Activated T-helper 1 cell treated with anti-CD3 and anti-CD28 coated beads, Interleukin-12 subunit alpha, Interleukin-12 subunit beta, Interleukin-2, Interleukin-4 antibody, amounts not matched to agents 30 ng/mL and 10 ng/mL and 1 ng/mL, durations not matched to agents 14 hours and 24 hours and 36 hours (primary cell): ENCODE measurements at places on chromosomes 3 and 15.
A peak's percentile ranks its signal among the peaks of the same experiment; 100 is the strongest.

DNA sequence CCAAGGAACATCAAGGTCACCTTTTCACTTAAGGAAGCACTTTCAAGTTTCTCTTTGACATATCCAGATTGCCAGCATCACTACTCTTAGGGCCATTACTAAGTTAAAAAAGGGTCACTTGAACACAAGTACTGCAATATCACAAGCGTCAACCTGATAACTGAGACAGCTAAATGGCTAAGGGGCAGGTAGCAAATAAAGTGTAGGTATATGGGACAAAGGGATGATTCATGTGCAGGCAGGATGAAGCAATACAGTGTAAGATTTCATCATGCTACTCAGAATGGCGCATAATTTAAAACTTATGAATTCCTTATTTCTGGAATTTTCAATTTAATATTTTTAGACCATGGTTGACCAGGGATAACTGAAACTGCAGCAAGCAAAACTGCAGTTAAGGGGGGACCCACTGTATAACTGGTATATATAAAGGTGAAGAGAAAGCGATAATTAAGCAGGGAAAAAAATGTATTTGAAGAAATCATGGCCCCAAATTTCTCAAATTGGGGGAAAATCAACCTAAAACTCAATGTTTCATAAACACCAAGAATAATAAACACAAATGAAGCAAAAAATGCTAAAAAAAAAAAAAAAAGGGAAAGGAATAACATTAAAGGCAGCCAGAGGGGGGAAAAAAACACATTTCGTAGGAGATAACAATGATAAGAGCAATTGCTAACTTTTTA is 13.1 kb downstream of the CCR1 start:
- no peak for DNase-seq

- no peak for DNase-seq
Observed at GRCh38 chr3:18419232-18419631, 5.9 kb downstream of the SATB1 start.

DNA sequence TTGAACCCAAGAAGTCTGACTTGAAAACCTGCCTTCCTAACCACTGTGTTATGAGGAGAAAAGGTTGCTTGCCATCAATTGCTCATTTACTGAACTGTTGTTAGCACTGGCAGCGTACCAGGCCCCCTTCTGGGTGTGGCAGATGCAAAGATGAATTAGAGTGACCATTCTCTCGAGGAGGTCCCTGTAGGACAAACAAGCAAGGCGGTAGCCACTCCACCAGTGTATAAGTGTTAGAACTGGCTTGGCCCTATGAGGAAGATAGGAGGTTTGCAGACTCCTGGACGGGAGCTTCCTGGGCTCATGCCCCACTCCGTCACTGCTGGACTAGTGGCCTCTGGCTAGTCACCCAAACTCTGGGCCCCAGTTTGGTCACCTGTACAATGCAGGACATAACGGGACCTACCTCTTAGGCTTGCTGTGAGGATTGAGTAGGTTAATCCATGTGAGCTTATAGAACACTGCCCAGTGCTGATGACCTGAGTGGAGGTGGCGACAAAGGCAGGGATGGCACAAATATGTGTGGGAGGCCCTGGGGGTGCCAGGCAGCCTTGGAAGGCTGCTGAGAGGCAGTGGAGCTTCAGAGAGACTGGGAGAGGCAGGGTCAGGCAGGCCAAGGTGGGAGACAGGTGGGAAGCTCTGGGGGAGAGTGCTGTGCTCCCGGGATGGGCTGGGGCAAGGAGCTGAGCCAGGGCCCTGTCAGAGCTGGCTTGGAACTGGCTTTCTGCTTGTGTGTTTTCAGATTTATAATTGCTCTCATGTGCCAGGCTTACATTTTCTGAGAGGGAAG is 145.9 kb downstream of the DNAJB8 start:
- no peak for DNase-seq

- DNase-seq: peak; percentile 59
Observed at GRCh38 chr3:121431726-121432517, 113.9 kb downstream of the POLQ start.

GRCh38 chr3:10522646-10523303 is 17.4 kb upstream of the ATP2B2 start:
- no peak for DNase-seq

DNA sequence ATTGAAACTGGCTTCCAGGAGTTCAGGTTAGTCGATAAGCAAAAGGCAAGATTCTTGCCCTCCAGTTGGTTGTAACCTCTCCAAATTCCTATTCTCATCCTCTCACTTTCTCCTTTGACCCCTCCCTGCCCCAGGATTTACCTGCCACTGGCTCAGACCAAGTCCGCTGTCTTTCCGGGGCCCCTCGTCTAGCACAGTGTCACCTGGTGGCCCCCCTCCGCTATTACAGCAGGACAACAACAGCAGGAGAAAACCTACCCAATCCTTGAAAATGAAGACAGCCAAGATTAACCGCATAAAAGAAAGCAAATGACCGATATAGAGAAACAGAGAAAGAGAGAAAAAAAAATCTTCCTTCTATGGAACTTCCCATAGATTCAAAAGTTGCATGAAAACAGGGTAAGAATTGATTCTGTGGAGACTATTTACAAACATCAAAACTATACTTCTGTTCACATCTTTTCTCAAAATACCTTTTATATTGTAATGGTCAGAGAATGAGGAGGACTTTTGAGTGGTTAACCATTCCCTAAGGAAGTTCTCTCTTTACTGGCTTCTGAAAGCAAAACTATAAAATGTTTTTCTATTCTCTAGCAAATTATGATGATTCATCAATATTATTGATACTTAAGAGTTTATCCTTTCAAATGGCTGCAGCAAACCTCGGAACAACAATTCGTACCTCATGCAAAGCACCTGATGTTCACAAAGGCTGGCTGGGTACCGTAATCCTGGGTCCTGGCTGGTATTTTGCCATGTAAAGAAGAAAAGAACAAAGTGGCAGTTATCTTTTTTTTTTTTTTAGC is 10.0 kb upstream of the ST8SIA2 start:
- no peak for DNase-seq

DNA sequence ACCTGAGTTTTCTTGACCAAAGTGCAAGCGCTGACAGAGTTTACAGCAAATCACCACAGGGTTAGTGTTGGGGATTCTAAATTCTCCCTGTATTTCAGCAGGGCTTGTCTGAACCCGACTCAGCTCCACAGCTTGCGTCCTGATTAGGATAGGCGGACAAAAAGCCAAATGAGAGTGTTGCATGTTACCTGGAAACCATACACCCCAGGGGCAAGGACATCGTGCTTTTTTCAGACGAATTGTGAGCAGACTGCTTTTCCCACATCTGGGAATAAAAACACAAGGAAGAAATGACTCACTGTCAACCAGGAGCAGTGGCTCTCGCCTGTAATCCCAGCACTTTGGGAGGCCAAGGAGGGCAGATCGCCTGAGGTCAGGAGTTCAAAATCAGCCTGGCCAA is 3.0 kb downstream of the DZIP1L start:
- DNase-seq: no peak

- DNase-seq: peak; percentile 56
Observed at GRCh38 chr3:187798531-187799530, 53.6 kb upstream of the BCL6 start.

DNA sequence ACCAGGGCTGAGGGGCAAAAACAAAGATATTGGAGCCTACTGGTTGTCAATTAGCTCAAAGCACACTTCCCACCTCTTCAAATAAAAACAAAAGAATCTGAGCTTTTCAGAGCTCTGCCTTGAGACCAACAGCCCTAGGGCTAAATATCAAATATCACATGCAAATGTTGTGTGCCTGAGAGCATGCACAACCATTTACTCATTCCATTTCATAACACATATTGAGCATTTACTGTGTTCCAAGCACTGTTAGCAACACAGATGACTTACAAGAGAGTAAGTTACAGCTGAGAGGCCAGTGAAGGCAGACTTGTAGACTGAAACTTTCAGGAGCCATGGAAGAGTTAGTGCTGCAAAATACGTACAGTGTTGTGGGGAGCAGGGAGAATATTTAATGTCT is 222.4 kb downstream of the CPNE4 start:
- DNase-seq: no peak

- DNase-seq: no peak
Observed at GRCh38 chr3:186032321-186032720, 76.6 kb downstream of the ETV5 start.

DNA sequence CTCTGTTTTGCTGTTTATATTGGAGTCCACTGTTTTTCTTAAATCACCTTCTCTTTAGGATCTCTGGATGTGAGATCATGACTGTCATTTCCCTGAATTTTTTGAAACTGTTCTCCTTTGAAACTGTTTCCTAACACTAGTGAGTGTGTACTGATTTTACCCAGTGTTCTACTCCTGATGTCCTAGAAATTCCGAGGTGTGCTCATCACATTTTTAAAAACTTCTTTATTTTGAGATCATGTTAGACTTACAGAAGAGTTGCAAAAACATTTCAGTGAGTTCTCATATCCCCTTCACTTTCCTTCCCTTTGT is 292.6 kb downstream of the NFKBIZ start:
- no peak for DNase-seq

GRCh38 chr3:74003734-74004133 is 379.0 kb upstream of the PDZRN3 start:
- no peak for DNase-seq

GRCh38 chr3:3605226-3605625 is 194.0 kb upstream of the LRRN1 start:
- no peak for DNase-seq

DNA sequence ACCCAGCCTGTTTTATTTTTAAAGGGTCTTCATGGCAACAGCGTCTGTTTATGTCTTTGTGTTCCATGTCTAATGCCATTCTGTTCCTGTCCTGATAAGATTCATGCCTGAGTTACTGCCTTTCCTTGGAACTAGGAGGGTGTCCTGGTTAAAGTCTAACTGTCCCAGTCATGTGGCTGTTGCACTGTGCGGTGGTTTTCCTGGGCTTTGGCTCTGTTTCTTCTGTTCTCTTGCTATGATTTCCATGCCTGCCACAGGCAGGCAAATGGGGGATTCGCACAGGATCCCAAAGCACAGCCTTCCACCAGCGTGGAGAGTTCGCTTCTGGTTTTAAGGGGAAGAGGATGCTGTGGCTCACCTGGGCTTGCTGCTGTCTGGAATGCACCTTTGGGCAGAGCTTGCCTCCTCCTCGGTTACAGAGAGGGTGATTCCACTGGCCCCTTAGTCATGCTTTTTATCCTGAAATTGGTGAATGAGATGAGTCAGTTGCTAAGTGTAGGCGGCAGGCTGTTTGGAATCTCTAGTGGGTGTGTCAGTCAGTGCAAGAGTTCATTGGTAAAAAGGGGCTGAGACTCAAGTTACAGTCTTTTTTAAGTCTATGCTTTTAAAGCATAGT is 86.8 kb downstream of the CCK start:
- no peak for DNase-seq

DNA sequence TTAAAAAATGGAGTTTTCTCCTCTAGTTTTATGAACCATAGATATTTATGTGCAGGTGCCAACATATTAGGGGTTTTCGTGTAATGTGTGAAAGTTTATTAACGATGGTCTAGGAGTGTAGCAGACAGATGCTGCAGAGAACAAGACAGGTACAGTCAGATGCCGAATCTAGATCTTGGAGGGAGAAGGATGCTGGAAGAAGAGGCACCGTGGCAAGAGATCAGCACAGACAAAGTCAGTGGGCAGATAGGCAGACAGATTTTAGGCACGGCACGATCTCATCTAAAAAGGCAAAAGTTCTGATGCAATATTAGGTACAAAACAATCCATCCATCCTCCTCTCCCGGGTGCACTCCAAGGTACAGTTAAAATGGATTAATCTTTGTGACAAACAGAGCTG is 161.6 kb downstream of the TIGIT start:
- DNase-seq: no peak

GRCh38 chr3:41363830-41364523 is 164.7 kb downstream of the CTNNB1 start:
- no peak for DNase-seq

DNA sequence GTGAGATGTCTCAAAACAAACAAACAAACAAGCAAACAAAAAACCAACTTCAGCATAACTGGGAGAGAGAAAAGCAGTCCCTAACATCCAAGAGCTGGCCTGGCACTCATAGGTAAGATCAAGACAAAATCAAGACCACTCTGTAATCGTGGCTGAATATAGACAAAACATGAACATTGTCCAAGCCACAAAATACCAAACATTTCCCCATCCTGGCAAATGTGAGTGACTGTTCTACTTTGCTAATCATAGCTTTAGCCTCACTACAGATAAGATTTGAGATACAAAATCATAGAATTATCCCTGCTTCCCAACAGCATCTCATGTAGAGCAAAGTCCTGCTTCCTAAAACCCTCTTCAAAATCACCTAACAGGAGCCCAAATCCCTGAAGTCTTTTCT is 116.7 kb upstream of the PRTG start:
- DNase-seq: no peak

GRCh38 chr3:129552287-129553050 is 9.5 kb downstream of the H1-8 start:
- DNase-seq: no peak

GRCh38 chr3:89562373-89562772 is 455.0 kb downstream of the EPHA3 start:
- DNase-seq: no peak

DNA sequence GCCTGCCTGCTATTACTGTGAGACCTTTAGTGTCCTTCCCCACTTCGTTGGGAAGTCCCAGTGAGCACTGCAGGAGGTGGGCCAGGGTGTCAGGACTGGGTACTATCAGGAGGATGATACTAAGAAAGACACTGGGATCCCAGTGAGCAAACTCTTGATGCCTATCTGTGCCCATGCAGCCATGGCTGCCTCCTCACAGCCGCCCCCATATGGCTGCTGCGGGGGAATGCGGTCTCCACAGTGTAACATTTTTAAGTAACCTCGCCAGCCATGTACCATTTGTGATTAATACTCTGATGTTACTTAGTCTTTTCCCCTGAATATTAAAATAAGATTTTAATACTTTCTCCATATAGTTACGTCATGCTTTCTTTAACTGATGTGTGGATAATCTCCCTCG is 312.2 kb downstream of the RYR3 start:
- DNase-seq: no peak

GRCh38 chr15:70314018-70314354 is 216.3 kb upstream of the TLE3 start:
- DNase-seq: no peak

DNA sequence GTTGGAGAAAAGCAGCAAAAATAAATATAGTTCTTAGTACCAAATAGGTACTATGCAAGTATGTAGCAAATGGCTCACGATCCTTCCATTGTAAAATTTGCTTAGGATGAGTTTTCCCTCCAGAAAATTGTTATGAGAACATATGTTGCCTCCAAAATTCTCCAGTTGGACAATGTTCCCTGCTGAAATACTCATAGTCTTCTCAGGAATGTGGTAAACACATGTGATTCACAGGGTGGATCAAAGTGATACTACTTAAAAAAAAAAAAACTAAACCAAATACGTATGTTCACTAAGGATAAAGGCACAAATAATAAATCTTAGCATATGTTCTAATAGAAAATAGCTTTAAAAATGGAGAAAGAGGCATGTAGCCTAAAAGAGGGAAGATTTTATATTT is 84.3 kb upstream of the ZNF385D start:
- DNase-seq: no peak

GRCh38 chr3:154121701-154122551 is 736 bp downstream of the ARHGEF26 start:
- peak; percentile 7 for DNase-seq

GRCh38 chr15:29668120-29668602 is 154.1 kb downstream of the TJP1 start:
- DNase-seq: no peak
